Dermis microvascular lymphatic vessel endothelial cell (primary cell): ENCODE measurements at places on chromosomes 12 and 14. TPM values are rescaled to one million over a fixed set of nuclear protein-coding genes. Genes with fewer than 3 reads are reported as not detected.

The MYH6 gene
- not detected in 2 replicates for total RNA-seq

The NRL gene
- 1.4 and 1.8 TPM in 2 replicates for total RNA-seq

The HOXC10 gene
- total RNA-seq, result not detected in 2 replicates

The SPATA7 gene
- 6.3 and 10.0 TPM in 2 replicates for total RNA-seq
